ENCODE measurements at places on chromosomes 5 and 9. TPM values are rescaled to one million over a fixed set of nuclear protein-coding genes. Genes with fewer than 3 reads are reported as not detected.

DNA sequence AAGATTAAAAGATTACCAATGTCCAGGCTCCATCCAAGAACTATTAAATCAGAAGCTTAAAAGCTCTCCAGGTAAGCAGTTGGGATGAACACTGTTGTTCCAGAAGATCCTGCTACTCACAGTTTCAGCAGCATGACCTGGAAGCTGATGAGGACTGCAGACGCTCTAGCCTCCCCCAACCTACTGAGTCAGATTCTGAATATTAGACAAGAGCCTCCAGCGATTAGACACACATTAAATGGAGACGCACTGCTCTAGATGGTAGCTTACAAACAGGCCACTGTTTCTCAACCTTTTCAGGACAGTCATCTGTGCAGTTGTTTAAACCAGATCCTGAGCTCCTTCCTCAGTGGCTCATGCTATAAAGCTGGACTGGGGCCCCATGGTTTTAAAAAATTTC, 54.3 kb downstream of the MTMR12 start:
- DNase-seq: no peak

DNA sequence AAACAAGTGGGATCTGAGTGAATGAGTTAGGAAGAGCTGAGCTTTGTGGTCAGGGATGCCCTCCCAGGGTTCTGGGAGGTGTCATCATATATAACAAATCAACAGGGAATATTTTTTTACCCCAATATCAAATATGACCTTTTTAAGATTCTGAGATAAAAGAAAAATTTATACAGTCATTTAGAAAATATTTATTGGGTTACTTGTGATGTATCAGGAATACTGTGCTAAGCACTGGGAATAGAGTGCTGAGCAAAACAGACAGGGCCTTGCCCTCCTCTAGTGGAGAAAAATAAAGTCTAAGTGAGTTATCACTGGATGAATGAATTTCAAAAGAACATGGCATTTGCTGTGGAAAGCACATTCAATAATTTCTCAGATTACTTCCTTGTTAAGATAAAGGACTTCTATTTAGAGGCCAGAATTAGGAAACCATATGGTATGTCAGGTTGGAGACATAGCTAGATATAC, 102.9 kb downstream of the BOD1 start:
- DNase-seq: no peak

HSPB3 gene
- not detected for total RNA-seq

ANKRD34B gene
- total RNA-seq: not detected

- no peak for DNase-seq
These were observed 138.9 kb downstream of the KCNN2 start for GRCh38 chr5:114500756-114501155.

DNA sequence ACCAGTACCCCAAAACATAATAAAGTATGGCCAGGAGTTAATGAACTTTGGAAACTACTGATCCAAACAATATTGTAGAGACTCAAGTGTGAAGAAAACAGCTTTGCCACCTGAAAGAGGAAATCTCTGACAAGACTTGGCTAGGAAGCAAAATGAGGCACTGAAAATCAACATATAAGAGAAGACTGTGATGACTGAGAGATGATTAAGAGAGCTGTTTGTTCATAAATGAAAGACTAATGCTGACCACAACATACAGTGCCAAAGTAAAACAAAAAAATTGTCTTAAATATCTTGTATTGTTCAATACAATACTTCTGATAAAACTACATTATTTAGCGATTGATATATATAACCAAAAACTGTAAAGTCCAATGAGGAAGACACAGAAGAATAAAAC, 7.2 kb downstream of the RC3H2 start:
- no peak for DNase-seq

All from lower leg skin (tissue), 4 donors.